ENCODE measurements at places on chromosomes 5 and 9. TPM values are rescaled to one million over a fixed set of nuclear protein-coding genes. Genes with fewer than 3 reads are reported as not detected.
A peak's percentile ranks its signal among the peaks of the same experiment; 100 is the strongest.

PHYKPL gene
- total RNA-seq: 164 TPM

DNA sequence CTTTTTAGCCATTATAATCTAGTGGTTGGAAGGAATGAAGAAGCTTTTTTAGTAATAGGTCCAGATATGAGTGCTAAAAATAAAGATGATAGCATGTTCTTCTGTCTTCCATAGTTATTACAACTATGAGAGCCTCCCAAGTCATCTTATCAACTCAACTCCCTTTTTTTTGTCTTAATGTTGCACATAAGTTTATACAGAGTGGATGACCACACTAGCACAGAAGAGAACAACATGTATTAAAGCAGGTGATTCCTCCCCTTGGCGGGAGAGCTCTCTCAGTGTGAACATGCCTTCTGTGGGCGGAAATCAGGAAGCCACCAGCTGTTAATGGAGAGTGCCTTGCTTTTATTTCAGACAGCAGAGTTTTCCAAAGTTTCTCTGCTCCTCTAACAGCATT, 40.1 kb upstream of the STX17 start:
- no peak overlapping the region for H3K27ac ChIP-seq
- no peak overlapping the region for H3K4me3 ChIP-seq
- no peaks in the 10 kb centered on the region for H3K27me3 ChIP-seq
- no peaks in the 10 kb centered on the region for H3K4me1 ChIP-seq
- no peak for DNase-seq

DNA sequence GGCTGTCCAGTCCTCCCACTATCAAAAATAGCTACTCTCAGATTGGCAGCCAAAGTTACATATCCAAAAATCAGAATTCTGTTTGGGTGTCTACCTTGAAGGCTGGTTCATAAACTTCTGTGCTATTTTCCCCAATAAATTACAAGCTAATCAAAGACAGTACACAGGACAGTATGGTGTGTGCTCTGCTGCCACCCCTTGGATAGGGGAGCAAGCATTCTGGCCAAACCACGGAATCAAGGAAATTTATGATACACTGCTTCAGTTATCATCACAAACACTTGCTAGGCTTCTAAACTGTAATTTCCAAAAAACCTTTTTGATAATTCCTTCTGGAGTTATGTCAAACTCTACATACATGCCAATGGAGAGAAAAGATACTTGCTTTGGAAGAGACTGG, 15.9 kb downstream of the ETF1 start:
- H3K4me3 ChIP-seq: no peak overlapping the region
- no peaks in the 10 kb centered on the region for H3K36me3 ChIP-seq
- H3K27ac ChIP-seq: no peak overlapping the region
- no peaks in the 10 kb centered on the region for H3K4me1 ChIP-seq
- no peak for DNase-seq
- H3K27me3 ChIP-seq: no peaks in the 10 kb centered on the region

DNA sequence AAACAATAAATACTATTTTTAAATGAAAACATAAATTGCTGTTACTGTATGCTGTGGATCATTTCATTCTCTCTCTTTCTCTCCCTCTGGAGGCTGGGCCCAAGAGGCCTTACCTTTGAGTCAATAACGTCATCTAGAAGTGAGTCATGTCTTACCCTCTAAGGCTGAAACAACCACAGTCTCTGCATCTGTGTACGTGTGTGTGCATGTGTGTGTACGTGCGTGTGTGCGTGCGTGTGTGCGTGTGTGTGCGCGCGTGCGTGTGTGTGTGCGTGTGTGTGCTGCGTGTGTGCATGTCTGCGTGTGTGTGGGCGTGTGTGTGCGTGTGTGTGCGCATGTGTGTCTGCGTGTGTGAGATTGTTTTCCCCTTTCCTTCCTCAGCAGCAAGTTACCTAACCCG, 13.6 kb upstream of the IL17B start:
- H3K4me1 ChIP-seq: no peaks in the 10 kb centered on the region
- no peaks in the 10 kb centered on the region for H3K27me3 ChIP-seq
- no peaks in the 10 kb centered on the region for H3K36me3 ChIP-seq
- no peak overlapping the region for H3K27ac ChIP-seq
- peak; percentile 15 for DNase-seq

DNA sequence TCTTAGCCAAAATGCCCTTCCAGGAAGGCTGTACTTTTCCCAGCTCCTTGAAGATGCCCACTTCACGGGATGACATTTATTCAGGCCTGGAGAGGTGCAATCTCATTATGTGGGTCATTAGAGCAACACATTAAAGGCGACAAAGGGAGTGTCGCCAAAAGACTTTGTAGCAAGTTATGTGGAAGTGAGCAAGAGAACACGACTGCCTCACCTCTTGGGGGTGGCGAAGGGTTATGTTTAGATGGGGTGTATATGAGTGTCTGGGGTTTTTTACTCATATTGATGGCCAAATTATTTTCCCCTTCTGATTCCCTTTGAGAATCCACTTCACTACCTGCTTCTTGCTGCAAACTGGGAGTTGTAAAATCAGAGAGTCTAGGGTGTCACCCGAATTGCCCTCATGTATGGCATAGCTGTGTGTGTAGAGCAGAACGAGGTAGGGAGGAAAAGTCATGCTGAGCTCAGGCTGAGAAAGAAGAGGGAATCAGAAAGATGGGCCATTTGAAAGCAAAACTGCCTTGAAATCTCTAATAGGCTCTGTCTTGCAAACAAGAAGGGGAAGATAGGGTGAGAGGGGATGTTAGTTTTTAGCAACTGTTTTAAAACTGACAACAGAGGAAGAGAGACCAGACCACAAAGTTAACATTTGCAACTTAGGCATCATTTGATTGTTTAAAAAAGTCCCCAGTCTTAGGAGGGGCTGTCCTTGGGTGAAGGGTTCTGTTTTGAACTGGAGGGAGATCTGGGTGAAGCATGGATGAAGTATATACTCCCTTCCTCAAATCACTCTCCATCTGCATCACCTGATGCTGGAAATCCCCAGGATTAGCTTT, 97.1 kb upstream of the IL12B start:
- no peak overlapping the region for H3K4me3 ChIP-seq
- DNase-seq: no peak
- no peaks in the 10 kb centered on the region for H3K36me3 ChIP-seq
- no peak overlapping the region for H3K27ac ChIP-seq
- H3K27me3 ChIP-seq: no peaks in the 10 kb centered on the region
